AG04450 (cell line): ENCODE measurements at places on chromosomes 4 and X.

- no peak for DNase-seq
Measured at GRCh38 chr4:89446193-89446592, 138.6 kb upstream of the GPRIN3 start.

GRCh38 chrX:43166874-43167273 lies 388.9 kb upstream of the PPP1R2C start:
- no peak for DNase-seq

GRCh38 chr4:34878961-34879360 lies 1365.4 kb downstream of the ARAP2 start:
- DNase-seq, result no peak

- DNase-seq, result peak; percentile 42
Measured at GRCh38 chrX:130079824-130080406, 30.4 kb downstream of the ELF4 start.

DNA sequence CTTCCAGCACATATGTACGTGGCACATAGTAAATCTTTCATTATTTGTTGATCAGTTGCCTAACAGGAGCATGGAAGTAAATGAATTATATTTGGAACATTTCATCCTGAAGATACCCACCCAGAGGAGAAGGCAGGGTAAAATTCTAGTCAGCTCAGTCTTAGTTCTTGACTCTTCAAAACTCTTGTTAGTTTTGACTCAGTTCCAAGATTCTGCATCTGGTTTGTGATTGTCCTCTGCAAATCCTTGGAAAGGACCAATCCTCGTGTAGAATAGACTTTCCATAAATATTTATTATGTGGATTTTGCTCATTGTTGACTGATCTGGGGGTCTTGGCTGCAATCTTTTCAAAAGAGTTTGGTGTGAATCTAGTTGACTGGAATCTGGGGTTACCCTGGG lies 257.5 kb upstream of the FAT1 start:
- DNase-seq, result no peak

DNA sequence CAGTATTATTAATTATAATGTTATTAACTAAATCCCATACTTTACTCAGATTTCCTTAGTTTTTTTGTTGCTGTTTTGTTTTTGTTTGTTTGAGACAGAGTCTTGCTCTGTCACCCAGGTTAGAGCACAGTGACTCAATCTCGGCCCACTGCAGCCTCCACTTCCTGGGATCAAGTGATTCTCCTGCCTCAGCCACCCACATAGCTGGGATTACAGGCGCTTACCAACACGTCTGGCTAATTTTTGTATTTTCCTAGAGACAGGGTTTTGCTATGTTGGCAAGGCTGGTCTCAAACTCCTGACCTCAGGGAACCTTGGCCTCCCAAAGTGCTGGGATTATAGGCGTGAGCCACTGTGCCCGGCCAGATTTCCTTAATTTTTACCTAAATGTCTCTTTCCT lies 72.2 kb downstream of the ANAPC4 start:
- no peak for DNase-seq

GRCh38 chr4:119643306-119644042 lies 14.9 kb upstream of the PDE5A start:
- DNase-seq, result no peak
